KG1 (cell line): ENCODE measurements at places on chromosomes 7 and 10.

DNA sequence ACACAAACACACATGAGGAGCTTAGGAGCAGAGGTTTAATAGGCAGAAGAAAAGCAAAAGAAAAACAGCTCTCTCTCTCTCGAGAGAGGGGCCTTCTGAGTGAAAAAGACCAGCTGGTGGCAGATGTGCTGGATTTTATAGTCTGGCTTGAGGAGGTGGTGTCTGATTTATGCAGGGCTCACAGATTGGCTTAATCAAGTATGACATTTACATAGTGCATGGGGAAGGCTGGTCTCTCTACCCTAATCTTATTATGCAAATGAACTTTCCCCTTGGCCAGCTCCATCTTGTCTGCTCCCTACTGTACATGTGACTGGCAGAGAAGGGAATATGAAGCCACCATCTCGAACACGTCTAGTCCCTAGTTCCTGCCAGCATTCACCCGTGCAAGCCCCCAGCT lies 219.5 kb upstream of the ZNF804B start:
- no peak for DNase-seq

DNA sequence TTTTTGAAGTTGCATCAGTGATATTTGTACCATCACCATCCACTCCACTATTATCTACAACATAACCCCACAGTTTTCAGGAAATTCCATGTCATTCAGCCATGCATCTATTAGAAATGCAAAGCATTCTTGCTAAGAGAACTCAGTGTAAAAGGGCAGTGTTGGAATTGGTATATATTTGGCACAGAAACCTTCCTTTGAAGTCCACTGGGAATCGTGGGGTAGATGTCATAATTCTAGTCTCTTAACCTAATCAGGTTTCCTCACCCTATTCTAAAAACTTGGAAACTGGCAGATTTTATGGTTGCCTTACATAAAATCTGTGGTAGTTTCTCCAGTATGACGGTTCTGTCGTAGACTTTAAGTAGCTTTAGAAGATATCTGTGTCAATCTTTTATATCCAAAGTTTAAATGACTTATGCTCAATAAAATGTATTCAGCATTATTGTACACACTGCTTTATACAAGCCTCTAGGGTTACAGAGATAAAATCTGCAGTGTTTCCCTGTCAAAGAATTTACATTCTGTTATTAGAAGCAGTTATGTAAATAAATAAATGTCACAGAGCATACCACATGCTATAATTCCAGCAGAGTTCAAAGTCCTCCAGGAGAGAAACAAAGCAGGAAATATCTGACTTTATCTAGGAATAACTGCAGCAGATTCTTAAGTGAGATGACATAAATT lies 704.4 kb upstream of the CELF2 start:
- DNase-seq, result no peak

GRCh38 chr7:132755538-132756483 lies 179.5 kb upstream of the PLXNA4 start:
- no peak for DNase-seq

- DNase-seq, result no peak
These were observed 4.4 kb upstream of the CUZD1 start for GRCh38 chr10:122849900-122850605.

DNA sequence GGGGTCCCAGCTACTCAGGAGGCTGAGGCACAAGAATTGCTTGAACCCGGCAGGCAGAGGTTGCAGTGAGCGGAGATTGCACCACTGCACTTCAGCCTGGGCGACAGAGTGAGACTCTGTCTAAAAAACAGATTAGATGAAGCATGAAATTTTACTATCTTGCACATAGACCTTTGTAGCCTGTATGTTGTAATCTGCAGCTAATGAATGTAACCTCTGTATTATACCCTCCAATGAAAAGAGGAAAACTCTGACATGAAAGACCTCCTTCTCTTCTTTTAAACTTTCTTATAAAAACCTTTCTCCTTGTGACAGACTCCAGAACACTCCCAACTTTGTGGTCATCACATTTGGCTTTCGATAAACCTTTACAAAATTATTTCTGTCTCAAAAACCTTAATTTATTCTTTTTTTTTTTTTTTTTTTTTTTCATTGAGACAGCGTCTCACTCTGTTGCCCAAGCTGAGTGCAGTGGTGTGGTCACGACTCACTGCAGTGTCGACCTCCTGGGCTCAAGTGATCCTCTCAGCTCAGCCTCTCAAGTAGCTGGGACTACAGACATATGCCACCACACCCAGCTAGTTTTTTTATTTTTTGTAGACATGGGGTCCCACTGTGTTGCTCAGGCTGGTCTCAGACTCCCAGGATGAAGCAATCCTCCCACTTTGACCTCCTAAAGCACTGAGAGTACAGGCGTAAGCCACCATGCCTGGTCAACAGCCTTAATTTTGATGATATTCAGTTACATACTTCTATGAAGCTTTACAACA lies 97.4 kb downstream of the SVOPL start:
- no peak for DNase-seq

- no peak for DNase-seq
These were observed 41.2 kb upstream of the ACSL5 start for GRCh38 chr10:112332509-112333228.

GRCh38 chr7:98591926-98592325 lies 25.2 kb upstream of the NPTX2 start:
- DNase-seq, result no peak

DNA sequence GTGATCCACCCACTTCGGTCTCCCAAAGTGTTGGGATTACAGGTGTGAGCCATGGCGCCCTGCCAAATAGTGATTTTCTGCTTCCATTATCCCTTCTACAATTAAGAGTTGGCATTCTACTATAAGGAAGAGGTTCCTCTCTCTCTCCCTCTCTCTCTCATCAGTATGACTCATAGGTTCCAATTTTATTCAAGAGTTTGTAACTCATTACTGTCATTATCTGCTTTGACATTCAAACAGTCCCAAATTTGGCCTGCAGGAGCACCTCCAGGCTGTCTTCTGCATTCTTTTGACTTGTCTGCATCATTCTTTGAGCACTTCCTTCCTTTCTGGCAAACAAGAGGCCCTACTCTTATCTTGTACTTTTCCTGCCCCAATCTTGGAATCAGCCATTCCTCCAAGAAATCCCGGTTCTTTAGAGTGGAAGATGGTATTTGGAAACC lies 33.2 kb upstream of the CALU start:
- no peak for DNase-seq

DNA sequence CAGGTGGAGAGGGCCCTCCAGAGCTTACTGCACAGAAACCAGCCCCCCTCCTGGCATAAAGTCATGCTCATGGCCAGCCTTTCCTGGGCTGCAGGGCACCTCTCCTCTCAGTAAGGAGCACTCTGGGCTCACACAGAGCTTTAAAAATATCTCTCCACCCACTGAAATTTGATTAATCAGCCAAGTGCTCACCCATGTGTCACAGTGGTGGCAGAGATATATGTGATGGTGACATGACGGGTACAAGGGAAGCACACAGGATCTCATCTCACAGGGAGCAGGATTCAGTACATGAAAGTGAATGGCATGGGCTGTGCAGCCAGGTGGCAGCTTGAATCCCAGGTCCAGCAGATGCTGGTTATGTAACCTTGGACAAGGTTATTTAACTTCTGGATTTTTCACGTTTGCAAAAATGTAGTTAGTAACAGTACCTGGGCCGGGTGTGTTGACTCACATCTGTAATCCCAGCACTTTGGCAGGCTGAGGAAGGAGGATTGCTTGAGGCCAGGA lies 144.8 kb downstream of the CALN1 start:
- DNase-seq, result no peak

DNA sequence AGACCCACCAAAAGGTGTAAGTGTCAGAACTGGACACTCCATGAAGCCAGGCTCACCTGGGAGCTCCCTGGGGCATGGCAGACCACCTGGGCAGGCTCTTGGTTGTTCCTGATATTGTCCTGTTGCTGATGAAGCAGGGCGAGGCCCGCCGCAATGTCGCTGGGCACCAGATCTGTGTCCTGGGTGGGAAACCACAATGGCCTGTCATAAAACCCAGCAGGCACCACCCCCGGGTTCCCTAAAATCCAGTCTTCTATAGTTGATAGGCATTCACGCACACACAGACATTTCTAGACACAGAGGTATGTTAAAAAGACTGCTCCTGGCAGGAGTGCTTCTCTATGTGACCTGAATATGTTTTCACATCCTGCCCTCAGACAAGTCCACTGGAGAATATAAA lies 15.0 kb downstream of the DAGLB start:
- DNase-seq, result no peak

DNA sequence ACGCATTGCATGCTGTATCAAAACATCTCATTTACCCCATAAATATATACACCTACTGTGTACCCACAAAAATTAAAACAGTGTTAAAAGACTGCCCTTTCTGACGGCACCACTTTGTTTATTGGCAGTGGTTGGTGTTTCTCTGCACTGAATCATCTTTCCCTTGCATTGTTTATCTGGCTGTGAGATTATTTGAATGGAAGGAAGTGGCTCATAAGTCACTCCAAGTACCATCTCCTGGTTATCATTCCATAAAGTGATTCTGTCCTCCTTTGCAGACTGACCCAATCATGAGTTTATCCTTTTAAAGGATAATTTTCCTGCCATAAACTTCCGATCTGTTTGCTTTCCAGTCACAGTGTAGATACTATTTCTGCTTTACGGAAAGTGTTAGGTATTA lies 183.8 kb downstream of the CAMK1D start:
- DNase-seq, result no peak

GRCh38 chr7:18228686-18229085 lies 201.0 kb upstream of the PRPS1L1 start:
- no peak for DNase-seq

GRCh38 chr10:124065382-124066125 lies 27.8 kb downstream of the CHST15 start:
- no peak for DNase-seq

DNA sequence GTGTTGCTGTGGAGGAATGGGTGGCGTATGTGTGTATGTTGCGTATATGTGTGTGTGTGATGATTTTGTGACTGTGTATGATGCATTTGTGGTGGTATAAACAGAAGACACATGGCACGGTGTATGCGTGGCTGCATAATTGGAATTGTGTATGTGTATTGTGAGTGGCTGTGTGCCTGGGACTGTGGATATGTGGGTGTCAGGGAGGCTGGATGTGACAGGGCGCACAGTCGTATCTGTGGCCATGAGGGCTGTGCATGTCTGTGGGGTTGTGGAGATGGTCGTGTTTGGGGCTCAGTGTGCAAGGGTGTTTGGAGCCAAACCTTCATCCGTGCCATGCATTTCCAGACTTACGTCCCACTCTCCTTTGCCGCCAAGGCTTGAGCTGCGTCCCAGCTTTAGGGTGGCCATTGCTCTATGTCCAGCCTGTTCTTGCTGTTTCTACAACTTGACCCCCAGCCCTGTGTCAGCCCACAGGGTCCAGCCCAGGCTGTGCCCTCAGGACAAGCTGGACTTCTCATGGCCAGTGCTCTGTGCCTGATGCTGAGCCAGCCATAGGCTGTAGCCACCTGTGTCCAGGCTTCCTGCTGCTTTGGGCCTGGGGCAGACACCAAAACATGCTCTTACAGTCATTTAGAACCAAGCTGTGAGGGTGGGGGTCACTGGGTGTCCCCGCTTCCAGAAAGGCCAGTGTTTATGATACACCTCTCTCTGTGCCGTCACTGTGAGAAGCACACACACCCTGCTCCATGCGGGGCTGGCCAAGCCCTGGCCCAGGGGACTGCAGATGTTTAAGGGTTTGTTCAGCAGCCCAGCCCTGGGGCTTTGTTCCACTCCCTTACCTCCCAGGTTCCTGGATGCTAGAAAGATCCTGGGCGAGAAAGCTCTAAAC lies 127.6 kb downstream of the NEURL1 start:
- DNase-seq, result no peak

DNA sequence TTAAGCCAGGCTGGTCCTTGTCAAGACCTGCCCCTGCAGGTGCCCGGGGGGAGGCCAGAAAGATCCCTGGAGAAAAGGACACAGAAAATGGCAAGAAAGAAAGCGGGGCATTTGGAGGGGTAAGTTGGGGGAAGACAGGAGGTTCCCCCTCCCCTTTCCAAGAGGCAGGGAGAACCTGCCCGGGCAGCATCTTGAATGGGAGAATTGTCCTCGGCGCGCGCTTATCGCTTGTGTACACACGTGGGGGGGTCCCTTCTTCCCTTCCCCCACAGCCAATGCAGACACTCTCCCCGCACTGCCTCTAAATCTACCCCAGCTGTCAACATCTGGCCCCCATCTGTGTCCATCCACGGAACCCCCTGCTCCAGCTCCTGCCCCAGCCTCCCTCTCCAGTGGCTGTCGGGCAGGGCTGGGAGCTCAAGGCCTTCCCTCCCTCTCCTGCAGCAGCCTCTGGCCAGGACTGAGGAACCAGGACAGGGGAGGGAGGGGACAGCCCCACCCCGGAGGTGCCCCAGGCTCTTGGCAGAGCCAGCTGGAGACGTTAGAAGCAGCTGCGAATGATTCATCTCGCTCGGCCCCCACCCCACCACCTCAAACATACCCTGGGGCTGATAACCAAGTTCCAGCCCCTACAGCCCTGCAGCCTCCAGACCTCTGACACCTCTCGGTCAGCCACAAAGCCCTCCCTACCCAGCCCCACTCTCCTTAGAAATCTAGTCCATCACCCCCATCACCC lies 25.3 kb downstream of the EPHB4 start:
- DNase-seq, result no peak

- DNase-seq, result no peak
These were observed 665.2 kb downstream of the INHBA start for GRCh38 chr7:41037691-41038090.

GRCh38 chr10:31381766-31382316 lies 62.8 kb downstream of the ZEB1 start:
- no peak for DNase-seq

- DNase-seq, result no peak
These were observed 17.4 kb downstream of the KPNA7 start for GRCh38 chr7:99190359-99191009.

GRCh38 chr7:105674200-105674920 lies 93.1 kb upstream of the EFCAB10 start:
- DNase-seq, result no peak

DNA sequence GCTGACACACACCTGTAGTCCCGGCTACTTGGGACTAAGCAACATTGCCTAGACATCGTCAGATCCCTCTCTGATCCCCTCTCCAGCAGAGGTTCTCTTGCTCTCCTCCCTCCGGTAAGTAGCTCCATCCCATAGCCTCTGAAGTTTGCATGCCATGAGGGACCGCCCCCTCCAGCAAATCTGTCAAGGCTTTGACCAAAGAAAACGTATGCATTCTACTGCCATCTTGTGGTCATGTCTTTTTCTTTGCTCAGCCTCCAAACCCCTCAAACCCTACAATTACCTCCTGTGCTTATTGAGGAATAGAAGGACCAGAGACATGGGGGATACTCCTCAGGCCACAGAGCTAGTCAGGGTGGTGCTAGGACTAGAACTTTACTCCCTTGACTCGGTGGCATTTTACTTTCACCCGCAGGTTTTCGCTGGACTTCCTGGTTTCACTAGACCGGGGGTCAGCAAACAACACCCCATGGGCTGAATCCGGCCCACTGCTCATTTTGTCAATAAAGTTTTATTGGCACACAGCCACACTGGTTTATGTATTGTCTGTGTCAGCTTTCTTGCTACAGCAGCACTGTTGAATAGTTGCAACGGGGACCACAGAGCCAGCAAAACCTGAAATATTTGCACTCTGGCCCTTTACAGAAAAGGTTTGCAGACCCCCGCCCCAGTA lies 202.6 kb upstream of the FOXK1 start:
- DNase-seq, result peak; percentile 33

GRCh38 chr10:34494012-34494411 lies 321.1 kb downstream of the PARD3 start:
- no peak for DNase-seq

GRCh38 chr10:49605939-49606509 lies 4.1 kb upstream of the SLC18A3 start:
- DNase-seq, result no peak
